ENCODE measurements at places on chromosomes 11 and 22. TPM values are rescaled to one million over a fixed set of nuclear protein-coding genes. Genes with fewer than 3 reads are reported as not detected.
A peak's percentile ranks its signal among the peaks of the same experiment; 100 is the strongest.

DNA sequence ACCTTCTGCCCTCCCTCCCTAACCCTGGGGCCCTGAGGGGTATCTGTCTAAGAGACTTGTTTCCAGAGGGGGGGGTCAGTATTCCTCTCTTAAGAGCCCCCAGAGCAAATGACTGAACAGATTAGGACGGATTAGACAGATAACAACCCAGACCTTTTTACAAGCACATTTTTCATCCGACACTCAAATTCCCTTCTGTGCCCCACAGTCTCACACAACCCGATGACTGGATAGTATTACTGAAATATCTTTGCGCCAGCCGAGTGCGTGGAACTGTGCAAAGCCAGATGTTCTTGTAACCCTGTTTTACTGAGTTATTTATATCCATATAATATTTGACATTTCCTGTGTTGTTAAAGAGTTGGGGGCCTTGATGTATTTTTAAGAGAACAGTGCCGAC, 30.9 kb upstream of the FLI1 start:
- H3K4me3 ChIP-seq, result no peak overlapping the region
- no peaks in the 10 kb centered on the region for H3K36me3 ChIP-seq
- no peaks in the 10 kb centered on the region for H3K4me1 ChIP-seq
- no peak for DNase-seq
- H3K27ac ChIP-seq, result no peak overlapping the region

The CAVIN3 gene
- total RNA-seq, result 388 TPM

GRCh38 chr22:19666673-19667593, 47.4 kb upstream of the SEPTIN5 start:
- H3K27ac ChIP-seq, result no peak overlapping the region
- DNase-seq, result no peak
- no peaks in the 10 kb centered on the region for H3K36me3 ChIP-seq
- no peaks in the 10 kb centered on the region for H3K4me1 ChIP-seq
- H3K27me3 ChIP-seq, result no peaks in the 10 kb centered on the region

GRCh38 chr11:74452366-74452765, 15.0 kb downstream of the KCNE3 start:
- no peaks in the 10 kb centered on the region for H3K27me3 ChIP-seq
- no peak overlapping the region for H3K27ac ChIP-seq
- DNase-seq, result no peak

DNA sequence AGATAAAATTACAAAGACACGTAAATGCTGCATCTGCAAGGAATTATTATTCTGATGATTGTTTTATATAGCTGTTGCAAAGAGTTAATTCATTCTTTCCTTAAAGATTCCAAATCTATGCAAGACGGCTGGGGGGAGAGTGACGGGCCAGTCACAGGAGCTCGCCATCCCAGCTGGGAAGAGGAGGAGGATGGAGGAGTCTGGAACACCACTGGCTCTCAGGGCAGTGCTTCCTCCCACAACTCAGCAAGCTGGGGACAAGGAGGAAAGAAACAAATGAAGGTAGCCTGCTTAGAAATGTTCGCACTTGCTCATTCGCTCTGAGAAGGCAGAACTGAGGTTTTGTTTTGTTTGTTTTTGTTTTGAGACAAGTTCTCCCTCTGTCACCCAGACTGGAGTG, 73.0 kb upstream of the ADSL start:
- H3K27ac ChIP-seq, result peak overlapping the region; percentile 93
- no peaks in the 10 kb centered on the region for H3K36me3 ChIP-seq
- no peaks in the 10 kb centered on the region for H3K27me3 ChIP-seq
- DNase-seq, result no peak
- H3K4me3 ChIP-seq, result no peak overlapping the region
- H3K4me1 ChIP-seq, result no peaks in the 10 kb centered on the region

DNA sequence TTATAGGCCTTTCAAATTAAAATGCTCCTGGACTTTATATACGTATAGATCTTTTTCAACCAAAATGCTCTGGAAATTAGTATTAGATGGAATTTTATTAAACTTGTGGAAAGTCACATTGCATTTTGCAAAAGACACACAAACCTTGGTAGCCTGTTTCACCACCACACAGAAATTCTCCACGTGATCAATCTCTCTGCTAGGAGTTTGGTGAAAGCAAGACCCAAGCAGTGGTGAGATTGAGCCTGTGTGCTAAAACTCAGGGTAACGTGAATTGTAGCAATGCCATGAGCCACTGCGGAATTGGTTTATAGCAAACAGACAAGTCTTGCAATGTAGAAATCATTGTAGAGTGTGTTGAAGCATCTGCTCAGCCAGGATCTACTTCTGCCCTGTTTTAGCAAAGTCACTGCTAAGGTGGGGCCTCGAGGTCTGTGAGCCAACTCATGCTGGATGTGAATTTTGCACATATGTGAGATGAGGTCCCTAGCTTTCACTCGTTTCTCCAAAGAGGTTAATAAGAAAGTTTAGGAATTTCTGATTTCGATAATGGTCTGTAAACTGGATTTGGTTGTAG, 184.8 kb downstream of the DBX1 start:
- no peak overlapping the region for H3K4me3 ChIP-seq
- H3K36me3 ChIP-seq, result no peaks in the 10 kb centered on the region
- H3K4me1 ChIP-seq, result no peaks in the 10 kb centered on the region

- no peaks in the 10 kb centered on the region for H3K36me3 ChIP-seq
- peaks cover 8% of the 10 kb centered on the region for H3K4me1 ChIP-seq
- H3K27ac ChIP-seq, result no peak overlapping the region
- no peaks in the 10 kb centered on the region for H3K27me3 ChIP-seq
Observed at GRCh38 chr11:2704356-2704755, 4.6 kb upstream of the KCNQ1OT1 start.

- no peaks in the 10 kb centered on the region for H3K36me3 ChIP-seq
- no peaks in the 10 kb centered on the region for H3K27me3 ChIP-seq
- no peak for DNase-seq
Observed at GRCh38 chr22:37454857-37455686, 27.8 kb upstream of the ELFN2 start.

The ZNF195 gene
- total RNA-seq, result 11.0 TPM

All from uterus (tissue), 4 donors.